ENCODE measurements at places on chromosomes 1 and 21.

DNA sequence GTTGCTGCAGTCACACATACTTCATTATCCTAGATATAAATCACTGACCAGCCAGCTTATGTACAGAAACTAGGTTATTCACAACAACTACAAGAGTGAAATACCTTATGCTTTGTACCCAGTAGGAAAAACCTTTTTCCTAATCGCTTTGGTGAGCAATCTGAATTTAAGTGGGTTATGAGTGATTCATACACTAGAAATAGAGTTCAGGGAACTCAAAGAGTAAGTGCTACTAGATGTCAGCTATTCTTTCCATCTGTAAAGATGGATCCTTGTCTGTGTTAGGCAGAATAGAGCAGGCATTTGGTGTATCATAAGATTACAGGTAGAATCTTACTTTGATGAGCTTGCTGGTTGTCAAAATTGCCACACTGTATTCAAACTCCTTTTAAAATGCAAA, 101.9 kb downstream of the ZNF644 start:
- peaks cover 3% of the 10 kb centered on the region for H3K4me1 ChIP-seq
- peaks cover 29% of the 10 kb centered on the region for H3K36me3 ChIP-seq
- DNase-seq = no peak
- no peak overlapping the region for H3K27ac ChIP-seq

DNA sequence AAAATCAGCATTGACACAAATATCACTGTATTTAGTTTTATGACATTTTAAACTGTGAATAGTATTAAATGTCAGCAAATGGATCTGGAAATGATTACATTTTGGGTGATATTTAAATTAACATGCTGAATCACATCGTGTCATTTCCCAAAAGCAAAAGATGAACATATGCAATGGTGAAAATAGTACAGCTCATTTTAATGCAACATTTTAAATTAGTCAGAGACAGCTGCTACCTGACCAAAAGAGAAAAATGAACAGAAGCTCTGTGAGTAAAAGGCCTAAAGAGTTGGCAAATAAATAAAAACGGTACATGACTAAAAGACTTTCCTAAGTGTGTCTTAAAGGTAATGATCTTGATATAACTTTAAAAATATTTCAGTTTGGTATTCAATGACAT, 86.0 kb upstream of the GNG4 start:
- no peak for DNase-seq
- H3K36me3 ChIP-seq = no peaks in the 10 kb centered on the region
- H3K4me3 ChIP-seq = no peak overlapping the region

GRCh38 chr1:53585129-53585528, 125.9 kb downstream of the DMRTB1 start:
- H3K27me3 ChIP-seq = peaks cover 41% of the 10 kb centered on the region
- H3K27ac ChIP-seq = no peak overlapping the region
- no peaks in the 10 kb centered on the region for H3K36me3 ChIP-seq
- peaks cover 85% of the 10 kb centered on the region for H3K4me1 ChIP-seq

DNA sequence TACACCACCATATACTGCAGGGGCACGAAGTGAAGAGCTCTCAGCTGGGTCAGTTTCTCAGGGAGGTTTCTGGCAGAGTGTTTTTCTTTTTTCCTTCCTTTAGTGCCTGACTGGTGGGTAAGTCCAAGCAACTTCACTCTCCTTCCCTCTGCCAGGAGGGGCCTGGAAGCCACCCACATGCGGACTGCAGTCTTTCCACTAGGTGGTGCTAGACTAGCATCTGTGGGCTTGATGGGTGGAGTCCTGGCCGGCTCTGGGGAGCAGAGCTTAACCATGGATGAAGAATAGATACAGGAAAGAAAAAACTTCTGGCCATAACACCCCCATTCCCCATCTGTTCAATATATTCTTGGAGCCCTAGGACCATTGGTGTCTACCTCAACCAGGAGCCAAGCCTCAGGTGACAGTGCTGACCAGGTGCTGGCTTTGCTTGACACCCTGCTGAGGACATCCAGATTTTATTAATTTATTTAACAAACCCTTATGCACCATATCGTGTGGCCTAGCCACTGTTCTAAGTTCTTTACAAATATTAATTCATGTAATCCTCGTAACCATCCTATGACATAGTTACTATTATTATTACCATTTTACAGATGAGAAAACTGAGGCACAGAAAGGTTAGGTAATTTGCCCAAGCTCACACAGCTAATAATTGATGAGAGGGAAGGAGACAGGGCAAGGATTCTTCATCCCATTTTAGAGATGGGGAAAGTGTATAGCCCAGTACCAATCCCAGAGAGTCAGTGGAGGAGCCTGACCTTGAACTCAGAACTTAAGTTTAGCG, 126.7 kb upstream of the CSF3R start:
- H3K4me1 ChIP-seq = peaks cover 7% of the 10 kb centered on the region
- H3K4me3 ChIP-seq = no peak overlapping the region

DNA sequence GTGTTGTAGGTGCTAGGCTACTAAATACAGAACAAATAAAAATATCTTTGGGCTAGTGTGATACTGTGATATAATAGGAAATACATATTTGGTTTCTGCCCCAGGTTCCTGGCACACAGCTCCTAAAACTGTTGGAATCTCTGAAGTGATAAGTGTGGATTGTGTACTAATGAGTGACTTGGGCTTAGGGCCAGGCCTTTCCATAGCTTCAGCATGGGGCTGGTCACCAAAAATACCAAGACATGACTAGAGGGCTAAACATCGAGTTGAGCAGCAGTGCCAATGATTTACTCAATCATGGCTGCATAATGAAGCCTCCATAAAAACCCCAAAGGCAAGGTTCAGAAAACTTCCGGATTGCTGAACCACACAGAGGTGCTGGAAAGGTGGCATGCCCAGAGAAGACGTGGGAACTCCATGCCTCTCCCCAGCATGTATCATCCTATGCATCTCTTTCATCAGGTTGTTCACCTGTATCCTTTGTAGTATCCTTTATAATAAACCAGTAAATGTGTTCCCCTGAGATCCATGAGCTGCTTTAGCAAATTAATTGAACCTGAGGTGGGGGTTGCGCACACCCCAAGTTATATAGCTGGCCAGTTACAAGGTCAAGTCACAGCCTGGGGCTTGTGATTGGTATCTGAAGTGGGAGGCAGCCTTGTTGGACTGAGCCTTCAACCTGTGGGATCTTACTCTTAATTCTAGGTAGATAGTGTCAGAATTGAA, 51.6 kb downstream of the ZMYM4 start:
- H3K27me3 ChIP-seq = no peaks in the 10 kb centered on the region
- H3K4me3 ChIP-seq = no peak overlapping the region
- peaks cover 15% of the 10 kb centered on the region for H3K4me1 ChIP-seq
- no peak for DNase-seq

DNA sequence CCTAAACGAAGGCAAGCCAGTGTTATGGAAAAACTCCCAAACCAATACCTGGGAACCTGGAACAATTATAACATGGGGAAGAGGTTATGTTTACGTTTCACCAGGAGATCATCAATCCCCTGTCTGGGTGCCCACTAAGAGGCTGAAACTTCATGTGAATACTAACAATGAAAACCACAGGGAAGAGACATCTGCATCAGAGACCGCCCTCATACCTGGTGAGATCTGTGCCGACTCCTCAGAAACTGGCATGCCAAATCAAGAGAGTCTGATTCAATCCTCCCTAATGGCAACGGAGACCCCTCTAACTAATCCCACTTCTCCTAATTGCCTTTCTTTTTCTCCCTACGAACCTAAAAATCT, 163.2 kb downstream of the IER5 start:
- no peak overlapping the region for H3K27ac ChIP-seq
- H3K36me3 ChIP-seq = peaks cover 3% of the 10 kb centered on the region
- no peaks in the 10 kb centered on the region for H3K4me1 ChIP-seq
- DNase-seq = no peak
- no peak overlapping the region for H3K4me3 ChIP-seq
- peaks cover 35% of the 10 kb centered on the region for H3K27me3 ChIP-seq

GRCh38 chr1:109425391-109426280, 612 bp downstream of the PSMA5 start:
- H3K36me3 ChIP-seq = peaks cover 21% of the 10 kb centered on the region
- no peak for DNase-seq
- no peaks in the 10 kb centered on the region for H3K27me3 ChIP-seq
- peak overlapping the region; percentile 98 for H3K27ac ChIP-seq
- peak overlapping the region; percentile 93 for H3K4me3 ChIP-seq

GRCh38 chr1:70978623-70979022, 69.0 kb downstream of the PTGER3 start:
- peaks cover 5% of the 10 kb centered on the region for H3K4me1 ChIP-seq
- no peaks in the 10 kb centered on the region for H3K36me3 ChIP-seq
- no peak overlapping the region for H3K27ac ChIP-seq
- DNase-seq = no peak

GRCh38 chr1:15948091-15948591, 27.8 kb downstream of the ZBTB17 start:
- H3K36me3 ChIP-seq = peaks cover 37% of the 10 kb centered on the region
- H3K4me3 ChIP-seq = no peak overlapping the region
- no peak for DNase-seq
- peaks cover 56% of the 10 kb centered on the region for H3K4me1 ChIP-seq

- peaks cover 53% of the 10 kb centered on the region for H3K36me3 ChIP-seq
- no peak for DNase-seq
- H3K27me3 ChIP-seq = no peaks in the 10 kb centered on the region
- peaks cover 4% of the 10 kb centered on the region for H3K4me1 ChIP-seq
These were observed 55.4 kb downstream of the HNRNPR start for GRCh38 chr1:23288671-23289070.

DNA sequence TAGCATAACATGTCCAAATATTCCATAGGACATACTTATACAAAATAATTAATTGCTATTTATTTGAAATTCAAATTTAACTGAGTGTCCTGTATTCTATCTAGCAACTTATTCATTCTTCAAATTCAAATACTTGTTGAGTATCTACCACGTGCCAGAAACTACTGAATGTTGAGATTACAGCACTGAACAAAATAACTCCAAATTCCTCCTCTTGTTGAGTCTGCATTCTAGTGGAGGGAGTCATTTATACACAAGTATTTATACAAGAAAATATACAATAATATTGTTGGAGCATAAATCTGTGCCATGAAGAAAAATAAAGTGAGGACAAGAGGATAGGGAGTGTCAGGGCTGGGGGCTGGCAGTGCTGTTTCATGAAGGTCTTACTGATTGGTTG, 43.7 kb upstream of the CDC42BPA start:
- no peak overlapping the region for H3K4me3 ChIP-seq
- no peaks in the 10 kb centered on the region for H3K36me3 ChIP-seq
- H3K27me3 ChIP-seq = peaks cover 11% of the 10 kb centered on the region
- H3K27ac ChIP-seq = no peak overlapping the region
- no peak for DNase-seq

Data from nephron progenitor cell (in vitro differentiated cells).